M059J (cell line): ENCODE measurements at places on chromosomes 2 and 18. TPM values are rescaled to one million over a fixed set of nuclear protein-coding genes. Genes with fewer than 3 reads are reported as not detected.

The M1AP gene
- not detected in 2 replicates for total RNA-seq

The STPG4 gene
- 1.0 TPM in 1 of 2 replicates, not detected in the other for total RNA-seq

The GALNT13 gene
- total RNA-seq, result 0.05 TPM in 1 of 2 replicates, not detected in the other

The RTTN gene
- total RNA-seq, result 12.5 and 18.2 TPM in 2 replicates

The POU3F3 gene
- 1.0 and 1.2 TPM in 2 replicates for total RNA-seq
